ENCODE measurements at places on chromosomes 11 and 22. TPM values are rescaled to one million over a fixed set of nuclear protein-coding genes. Genes with fewer than 3 reads are reported as not detected.

DNA sequence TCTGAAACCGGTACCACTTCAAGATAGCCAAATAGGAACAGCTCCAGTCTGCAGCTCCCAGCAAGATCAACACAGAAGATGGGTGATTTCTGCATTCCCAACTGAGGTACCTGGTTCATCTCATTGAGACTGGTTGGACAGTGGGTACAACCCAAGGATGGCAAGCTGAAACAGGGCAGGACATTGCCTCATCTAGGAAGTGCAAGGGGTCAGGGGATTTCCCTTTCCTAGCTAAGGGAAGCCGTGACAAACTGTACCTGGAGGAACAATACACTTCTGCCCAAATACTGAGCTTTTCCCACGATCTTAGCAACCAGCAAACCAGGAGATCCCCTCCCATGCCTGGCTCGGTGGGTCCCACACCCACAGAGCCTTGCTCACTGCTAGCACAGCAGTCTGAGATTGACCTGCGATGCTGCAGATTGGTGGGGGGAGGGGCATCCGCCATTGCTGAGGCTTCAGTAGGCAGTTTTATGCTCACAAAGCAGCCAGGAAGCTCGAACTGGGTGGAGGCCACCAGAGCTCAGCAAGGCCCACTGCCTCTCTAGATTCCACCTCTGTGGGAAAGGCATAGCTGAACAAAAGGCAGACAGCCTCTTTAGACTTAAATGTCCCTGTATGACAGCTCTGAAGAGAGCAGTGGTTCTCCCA lies 59.9 kb upstream of the C11orf58 start:
- DNase-seq = no peak

- DNase-seq = no peak
Measured at GRCh38 chr11:74446532-74446938, 20.8 kb downstream of the KCNE3 start.

The RAG2 gene
- total RNA-seq = not detected

The SLC22A8 gene
- total RNA-seq = not detected

The GLYATL1 gene
- total RNA-seq = 2.1 TPM

Measured in H9 (cell line).